ENCODE measurements at places on chromosomes 5 and 9. TPM values are rescaled to one million over a fixed set of nuclear protein-coding genes. Genes with fewer than 3 reads are reported as not detected.

DND1 gene
- total RNA-seq = 2.5 TPM

PCDHA6 gene
- not detected for total RNA-seq

PCSK1 gene
- total RNA-seq = not detected

MYO10 gene
- not detected for total RNA-seq

TYRP1 gene
- not detected for total RNA-seq

NOP16 gene
- total RNA-seq = 24.7 TPM

GAPVD1 gene
- 49.6 TPM for total RNA-seq

RGS3 gene
- 22.7 TPM for total RNA-seq

ABO gene
- 0.53 TPM for total RNA-seq

C9 gene
- total RNA-seq = not detected

IL33 gene
- not detected for total RNA-seq

MYOZ3 gene
- 0.13 TPM for total RNA-seq

TEX48 gene
- 1.5 TPM for total RNA-seq

ARL10 gene
- 6.5 TPM for total RNA-seq

SPINK5 gene
- total RNA-seq = not detected

Data from activated CD4-positive, alpha-beta memory T cell treated with anti-CD3 and anti-CD28 coated beads, Interleukin-2, amount 10 ng/mL, durations not matched to agents 7 days and 5 days (primary cell).